ENCODE measurements at places on chromosomes 4 and X. TPM values are rescaled to one million over a fixed set of nuclear protein-coding genes. Genes with fewer than 3 reads are reported as not detected.

DNA sequence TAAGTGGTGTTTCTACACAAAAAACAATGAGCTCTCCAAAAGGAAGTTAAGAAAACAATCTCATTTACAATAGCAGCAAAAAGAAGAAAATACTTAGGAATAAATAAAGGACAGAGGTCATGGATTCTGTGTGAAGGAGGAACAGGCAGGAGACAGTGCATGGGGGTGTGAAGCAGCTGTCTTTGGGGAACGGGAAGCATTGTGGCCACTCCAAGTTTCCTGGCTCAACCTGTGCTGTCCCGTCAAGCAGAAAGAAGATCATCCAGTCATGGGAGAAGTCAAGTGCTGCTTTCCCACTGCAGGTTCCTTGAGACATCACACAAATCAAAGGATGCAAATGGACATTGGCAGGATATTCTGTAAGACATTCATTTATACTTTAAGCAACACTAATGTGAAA, 66.1 kb upstream of the MAML3 start:
- H3K27me3 ChIP-seq = no peaks in the 10 kb centered on the region
- DNase-seq = no peak
- no peaks in the 10 kb centered on the region for H3K36me3 ChIP-seq
- no peak overlapping the region for H3K4me3 ChIP-seq
- H3K27ac ChIP-seq = no peak overlapping the region
- H3K4me1 ChIP-seq = no peaks in the 10 kb centered on the region

GRCh38 chr4:149709640-149710039, 106.0 kb downstream of the IQCM start:
- H3K36me3 ChIP-seq = no peaks in the 10 kb centered on the region
- no peak overlapping the region for H3K27ac ChIP-seq
- H3K27me3 ChIP-seq = no peaks in the 10 kb centered on the region
- H3K4me1 ChIP-seq = no peaks in the 10 kb centered on the region
- no peak for DNase-seq

- H3K4me3 ChIP-seq = no peak overlapping the region
- no peak overlapping the region for H3K27ac ChIP-seq
- H3K36me3 ChIP-seq = no peaks in the 10 kb centered on the region
- no peaks in the 10 kb centered on the region for H3K4me1 ChIP-seq
- no peak for DNase-seq
These were observed 240.4 kb upstream of the ZCCHC13 start for GRCh38 chrX:74063426-74064155.

DNA sequence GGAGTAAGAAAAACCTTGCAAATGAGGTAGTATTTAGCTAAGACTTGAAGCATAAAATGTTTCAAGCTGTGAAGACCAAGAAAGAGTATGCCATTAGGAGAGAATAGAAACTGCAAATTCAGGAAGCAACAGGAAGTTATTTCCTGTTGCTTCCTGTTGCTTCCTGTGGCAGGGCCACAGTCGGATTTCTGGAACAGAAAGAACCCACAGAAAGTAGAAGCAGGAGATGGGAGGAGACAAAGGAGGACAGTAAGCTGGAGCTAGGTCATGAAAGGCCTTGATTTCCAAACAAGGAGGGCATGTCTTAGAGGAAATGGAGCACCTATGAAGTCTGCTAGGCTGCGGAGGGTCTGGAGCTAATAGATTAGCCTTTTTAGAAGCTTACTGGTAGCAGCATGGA, 17.2 kb downstream of the ASB11 start:
- H3K27ac ChIP-seq = no peak overlapping the region
- no peaks in the 10 kb centered on the region for H3K27me3 ChIP-seq
- DNase-seq = no peak
- no peak overlapping the region for H3K4me3 ChIP-seq

DNA sequence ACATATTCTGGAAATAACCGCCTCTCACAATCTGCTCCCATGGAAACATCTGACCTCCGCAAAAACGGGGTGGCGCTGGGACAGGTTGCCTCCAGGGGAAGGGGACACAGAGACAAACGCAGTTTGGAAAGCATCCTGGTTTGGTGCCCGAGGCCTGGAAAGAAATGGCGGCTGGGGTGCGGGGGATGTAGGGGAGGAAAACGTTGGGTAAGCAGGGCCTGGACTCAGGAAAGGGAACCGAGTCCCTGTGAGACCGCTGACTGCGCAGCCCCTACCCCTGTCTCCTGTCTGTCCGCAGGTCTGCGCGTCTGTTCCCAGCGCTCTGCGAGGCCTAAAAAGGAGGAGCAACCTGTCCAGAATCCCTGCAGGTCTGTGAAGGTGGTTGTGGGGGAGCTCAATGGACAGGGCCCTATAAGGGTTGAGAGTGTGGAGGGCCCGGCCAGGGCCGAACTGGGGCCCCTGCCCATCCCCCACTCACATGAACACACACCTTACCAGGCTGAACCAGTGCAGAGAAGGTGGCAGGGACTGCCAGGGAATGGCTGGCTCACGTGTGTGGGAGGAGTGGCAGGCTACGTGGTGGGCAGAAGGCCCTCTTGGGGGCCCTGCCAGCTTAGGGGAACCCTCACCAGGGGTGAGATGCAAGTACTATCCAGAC, 672 bp downstream of the TCEAL3 start:
- H3K4me3 ChIP-seq = no peak overlapping the region
- DNase-seq = no peak
- H3K27me3 ChIP-seq = peaks cover 3% of the 10 kb centered on the region
- no peaks in the 10 kb centered on the region for H3K4me1 ChIP-seq
- no peaks in the 10 kb centered on the region for H3K36me3 ChIP-seq

- no peak overlapping the region for H3K27ac ChIP-seq
- no peaks in the 10 kb centered on the region for H3K36me3 ChIP-seq
- H3K27me3 ChIP-seq = peaks cover 7% of the 10 kb centered on the region
- H3K4me1 ChIP-seq = peaks cover 23% of the 10 kb centered on the region
These were observed 1.1 kb upstream of the NSG1 start for GRCh38 chr4:4385729-4386295.

DNA sequence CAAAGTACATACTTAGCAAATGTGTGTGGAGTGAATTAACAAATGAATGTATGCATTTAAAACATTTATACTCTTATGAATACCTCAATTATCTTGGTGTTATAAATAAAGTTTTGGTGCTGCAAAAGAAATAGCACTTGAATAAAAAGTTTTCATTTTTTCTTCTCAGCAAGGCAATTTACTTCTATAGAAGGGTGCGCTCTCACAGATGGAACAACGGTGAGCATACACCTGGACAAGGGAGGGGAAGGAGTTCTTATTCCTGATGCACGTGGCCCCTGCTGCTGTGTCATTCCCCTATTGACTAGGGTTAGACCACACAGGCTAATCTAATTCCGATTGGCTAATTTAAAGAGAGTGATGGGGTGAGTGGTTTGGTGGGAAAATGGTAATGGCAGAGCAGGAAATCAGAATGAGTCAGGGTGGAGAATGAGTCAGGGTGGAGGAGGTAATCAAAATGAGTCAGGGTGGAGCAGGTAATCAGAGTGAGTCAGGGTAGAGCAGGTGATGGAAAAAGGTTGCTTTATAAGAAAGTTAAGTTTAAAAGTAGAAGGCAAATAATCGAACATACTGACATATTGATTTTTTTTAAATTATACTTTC, 28.2 kb upstream of the PGK1 start:
- no peaks in the 10 kb centered on the region for H3K36me3 ChIP-seq
- H3K27ac ChIP-seq = no peak overlapping the region
- no peak for DNase-seq
- H3K27me3 ChIP-seq = no peaks in the 10 kb centered on the region

DNA sequence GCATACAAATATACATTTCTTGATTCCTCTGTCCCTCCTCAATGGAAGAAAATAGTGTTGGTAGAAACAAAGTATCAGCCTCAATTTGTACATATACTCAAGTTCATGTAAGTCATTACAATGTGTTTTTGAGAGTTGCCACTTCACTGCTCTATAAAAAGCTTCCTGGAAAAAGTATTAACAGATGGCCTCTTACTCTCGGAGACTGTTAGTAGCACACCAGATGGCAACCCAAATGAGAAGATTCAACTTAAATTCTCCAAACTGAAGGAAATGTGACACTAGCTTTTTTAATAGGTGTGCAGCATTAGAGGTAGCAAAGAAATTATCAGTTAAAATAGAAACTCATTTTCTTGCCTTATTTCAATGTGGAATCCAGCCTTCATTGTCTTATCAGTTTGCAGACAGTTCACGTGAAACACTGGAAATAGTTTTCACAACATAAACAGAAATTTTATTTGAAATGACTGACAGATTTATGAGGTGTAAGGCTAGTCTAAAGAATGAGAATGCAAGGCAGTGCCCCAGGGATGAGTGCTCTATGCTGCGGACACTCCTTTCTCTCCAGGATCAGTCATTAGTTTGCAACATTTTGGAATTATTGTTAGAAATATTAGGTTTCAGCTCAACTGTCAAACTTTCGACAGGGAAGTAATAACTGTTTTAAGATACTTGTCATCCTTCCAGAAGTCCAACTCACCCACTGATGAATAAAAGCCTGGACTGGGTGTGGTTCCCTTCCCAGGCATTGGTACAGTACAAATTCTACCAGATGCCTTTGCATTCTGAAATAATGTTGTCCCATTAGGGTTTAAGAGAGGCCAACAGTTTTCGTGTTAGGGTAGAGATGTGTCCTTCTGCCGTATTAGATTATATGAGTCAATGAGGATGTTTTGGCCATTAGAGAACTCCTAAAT, 50.9 kb downstream of the IDS start:
- H3K27ac ChIP-seq = no peak overlapping the region
- no peaks in the 10 kb centered on the region for H3K4me1 ChIP-seq
- H3K4me3 ChIP-seq = no peak overlapping the region

GRCh38 chr4:16472537-16472936, 246.3 kb upstream of the TAPT1 start:
- no peak for DNase-seq
- no peak overlapping the region for H3K4me3 ChIP-seq
- no peaks in the 10 kb centered on the region for H3K36me3 ChIP-seq
- no peak overlapping the region for H3K27ac ChIP-seq
- no peaks in the 10 kb centered on the region for H3K4me1 ChIP-seq
- H3K27me3 ChIP-seq = no peaks in the 10 kb centered on the region

- peaks cover 5% of the 10 kb centered on the region for H3K36me3 ChIP-seq
- no peaks in the 10 kb centered on the region for H3K27me3 ChIP-seq
- no peaks in the 10 kb centered on the region for H3K4me1 ChIP-seq
- peak; percentile 22 for DNase-seq
- H3K4me3 ChIP-seq = peak overlapping the region; percentile 22
These were observed 12.2 kb downstream of the UCP1 start for GRCh38 chr4:140556372-140557085.

DNA sequence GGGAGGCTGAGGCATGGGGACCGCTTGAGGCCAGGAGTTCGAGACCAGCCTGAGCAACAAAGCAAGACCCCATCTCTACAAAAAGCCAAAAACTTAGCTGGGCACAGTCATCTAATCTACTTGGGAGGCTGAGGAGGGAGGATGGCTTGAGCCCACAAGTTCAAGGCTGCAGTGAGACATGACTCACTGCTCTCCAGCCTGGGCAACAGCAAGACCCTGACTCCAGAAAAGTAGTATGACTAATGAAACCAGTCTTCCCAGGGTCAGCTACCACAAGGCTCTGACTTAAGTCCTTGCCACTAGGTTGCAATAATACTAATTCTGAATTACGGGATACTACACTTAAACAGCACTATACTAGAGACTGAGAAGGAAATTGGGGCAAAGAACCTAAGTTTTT, 33.1 kb downstream of the ERVMER34-1 start:
- no peaks in the 10 kb centered on the region for H3K27me3 ChIP-seq
- no peak for DNase-seq
- H3K4me1 ChIP-seq = peaks cover 35% of the 10 kb centered on the region
- H3K4me3 ChIP-seq = no peak overlapping the region

- H3K4me3 ChIP-seq = no peak overlapping the region
- no peaks in the 10 kb centered on the region for H3K4me1 ChIP-seq
- H3K27me3 ChIP-seq = no peaks in the 10 kb centered on the region
- no peak for DNase-seq
- no peaks in the 10 kb centered on the region for H3K36me3 ChIP-seq
These were observed 46.3 kb upstream of the BCLAF3 start for GRCh38 chrX:20037186-20037585.

DNA sequence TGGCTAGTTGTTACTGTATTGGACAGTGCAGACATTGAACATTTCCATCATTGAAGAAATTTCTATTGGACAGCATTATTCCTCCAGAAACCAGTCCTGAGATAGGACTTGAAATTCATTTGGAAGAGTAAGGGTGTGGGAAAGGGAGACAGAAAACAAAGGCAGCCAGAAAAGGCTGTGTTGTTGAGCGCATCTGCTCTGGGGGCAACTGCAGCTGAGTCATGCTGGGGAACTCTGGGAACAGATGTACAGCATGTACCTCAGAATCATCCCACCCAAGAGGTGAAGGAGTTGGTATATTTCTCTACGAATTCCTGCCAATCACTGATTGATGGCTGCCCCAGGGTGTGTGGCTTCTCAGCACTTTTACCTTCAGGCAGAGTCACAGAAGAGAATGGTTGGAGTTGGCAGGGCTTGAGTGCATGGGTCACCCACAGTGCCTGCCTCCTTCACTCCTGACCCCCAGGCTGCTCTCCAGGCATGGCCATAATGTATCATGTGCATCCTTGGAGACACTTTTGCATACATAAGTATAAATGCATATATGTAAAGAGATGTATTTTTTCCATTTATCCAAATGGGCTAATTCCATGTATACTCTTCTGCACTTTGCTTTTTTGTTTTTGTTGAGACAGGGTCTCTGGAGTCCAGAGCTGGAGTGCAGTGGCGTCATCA, 39.4 kb downstream of the GEMIN8 start:
- no peaks in the 10 kb centered on the region for H3K27me3 ChIP-seq
- no peak overlapping the region for H3K4me3 ChIP-seq
- no peaks in the 10 kb centered on the region for H3K4me1 ChIP-seq

DNA sequence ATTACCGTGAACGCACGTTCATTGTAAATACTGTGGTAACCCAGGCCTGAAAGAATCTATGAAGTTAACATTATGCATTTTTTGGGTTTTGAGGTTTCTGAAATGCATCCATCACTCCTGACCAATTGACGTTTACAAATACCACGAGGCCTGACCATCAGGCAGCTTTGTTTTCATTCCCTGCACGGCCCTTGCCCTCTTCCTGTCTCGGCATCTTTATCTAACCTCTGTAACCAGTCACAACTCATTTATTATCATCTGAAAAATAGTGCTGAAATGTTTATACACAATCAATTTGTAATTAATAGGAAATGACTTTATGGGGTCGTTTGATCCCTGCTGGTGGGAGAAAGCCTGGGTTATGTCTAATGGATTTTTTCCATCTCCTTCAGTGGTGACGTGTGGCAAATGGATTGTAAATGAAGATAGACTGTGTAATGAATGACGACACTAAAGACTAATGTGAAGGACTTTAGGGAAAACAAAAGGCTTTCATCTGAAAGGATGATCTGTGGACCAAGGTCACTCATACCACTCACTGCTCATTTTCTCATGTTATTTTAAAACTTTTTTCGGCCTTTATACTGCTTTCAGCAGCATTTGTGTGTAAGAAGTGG, 102.7 kb upstream of the SORBS2 start:
- H3K4me3 ChIP-seq = no peak overlapping the region
- H3K4me1 ChIP-seq = no peaks in the 10 kb centered on the region
- no peak for DNase-seq
- no peaks in the 10 kb centered on the region for H3K36me3 ChIP-seq
- no peaks in the 10 kb centered on the region for H3K27me3 ChIP-seq
- no peak overlapping the region for H3K27ac ChIP-seq

Gene OTC
- total RNA-seq = not detected

Gene TMEM154
- total RNA-seq = 36.3 TPM

Gene HPSE
- total RNA-seq = 9.1 TPM

Gene PPM1K
- total RNA-seq = 84.1 TPM

Gene C4orf50
- total RNA-seq = 3.5 TPM

Gene FRAS1
- total RNA-seq = not detected

Gene CXCL10
- not detected for total RNA-seq

Gene CPE
- 1.8 TPM for total RNA-seq

Gene EXOC1L
- not detected for total RNA-seq

Gene PCYT1B
- total RNA-seq = 0.89 TPM

Gene NPNT
- total RNA-seq = not detected
